ENCODE measurements at places on chromosomes 3 and 15.

DNA sequence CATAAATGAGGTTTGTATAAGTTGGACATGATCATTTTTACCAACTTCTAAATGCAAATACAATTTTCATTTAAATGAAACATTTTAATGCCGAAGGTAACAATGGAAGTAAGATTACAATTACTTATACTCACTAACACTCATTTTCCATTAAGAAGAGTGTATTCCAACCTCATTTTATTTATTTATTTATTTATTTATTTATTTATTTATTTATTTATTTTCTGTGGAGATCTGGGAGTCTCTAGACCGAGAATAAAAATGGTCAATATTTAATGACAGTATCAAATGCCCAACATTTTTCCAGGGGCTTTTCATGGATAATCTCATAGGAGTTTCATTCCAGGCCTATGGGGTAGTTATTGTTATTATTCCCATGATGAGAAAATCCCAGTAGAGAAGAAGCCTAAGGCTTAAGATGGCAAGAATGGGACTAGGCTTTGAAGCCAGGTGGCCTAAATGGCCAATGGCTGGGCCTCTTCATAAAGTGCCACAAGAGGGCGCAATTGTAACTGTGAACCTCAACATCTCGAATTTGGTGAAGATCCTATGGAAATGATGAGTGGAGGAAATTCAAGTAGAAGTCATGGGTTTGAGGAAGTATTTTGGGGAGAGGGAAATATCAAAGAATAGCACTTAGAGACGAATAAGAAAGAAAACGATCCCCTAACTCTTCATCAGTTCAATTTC lies 21.3 kb downstream of the VGLL3 start:
- DNase-seq, result no peak

DNA sequence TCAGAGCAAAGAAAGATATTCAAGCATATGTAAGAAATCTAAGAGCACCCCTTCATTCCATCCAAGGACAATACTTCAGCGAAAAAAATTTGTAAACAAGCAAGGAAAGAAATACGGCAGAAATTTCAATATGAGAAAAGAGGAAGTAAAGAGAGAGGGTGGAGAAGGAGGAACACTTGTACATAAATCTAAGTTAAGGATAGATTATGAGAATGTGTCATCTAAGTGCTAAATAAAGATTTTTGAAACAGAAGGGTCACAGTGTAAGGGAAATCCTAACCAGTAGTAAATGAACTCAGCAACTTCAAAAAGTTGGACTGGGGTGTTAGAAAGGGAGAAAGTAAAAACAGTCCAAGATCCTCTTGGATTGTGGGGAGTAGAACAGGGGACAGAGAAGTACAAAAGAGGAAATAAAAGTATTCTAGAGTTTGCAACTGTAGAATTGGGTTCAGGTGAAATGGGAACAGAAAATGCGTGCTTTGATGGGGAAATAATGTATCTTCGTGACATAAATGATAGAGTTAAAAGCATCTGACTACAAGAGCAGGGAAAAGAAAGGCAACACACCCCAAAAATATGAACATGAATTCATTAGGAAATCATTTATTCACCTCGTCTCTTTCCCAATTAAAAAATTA lies 68.5 kb upstream of the ATP13A5 start:
- DNase-seq, result no peak

- no peak for DNase-seq
Observed at GRCh38 chr3:66717806-66718205, 217.0 kb upstream of the LRIG1 start.

- DNase-seq, result no peak
Observed at GRCh38 chr3:112685956-112686799, 45.2 kb upstream of the CCDC80 start.

DNA sequence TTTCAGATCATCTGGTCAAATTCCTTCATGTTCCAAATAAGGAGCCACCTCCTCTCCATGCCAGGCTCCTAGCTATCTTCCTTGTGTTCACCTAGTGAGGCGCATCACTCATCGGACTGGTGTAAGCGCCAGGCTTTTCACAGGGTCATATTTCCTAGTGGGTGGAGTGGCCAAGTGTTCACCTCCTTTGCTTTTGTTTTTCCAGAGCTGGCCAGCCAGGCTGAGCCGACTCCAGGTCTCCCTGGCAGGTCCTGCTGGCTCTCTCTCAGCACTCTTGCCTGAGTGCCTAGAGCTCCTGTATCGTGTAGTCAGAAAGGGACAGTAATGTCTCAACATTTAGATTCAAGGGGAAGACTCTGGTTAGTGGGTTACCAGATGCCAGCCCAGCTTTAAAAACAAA lies 31.0 kb downstream of the HEG1 start:
- no peak for DNase-seq

DNA sequence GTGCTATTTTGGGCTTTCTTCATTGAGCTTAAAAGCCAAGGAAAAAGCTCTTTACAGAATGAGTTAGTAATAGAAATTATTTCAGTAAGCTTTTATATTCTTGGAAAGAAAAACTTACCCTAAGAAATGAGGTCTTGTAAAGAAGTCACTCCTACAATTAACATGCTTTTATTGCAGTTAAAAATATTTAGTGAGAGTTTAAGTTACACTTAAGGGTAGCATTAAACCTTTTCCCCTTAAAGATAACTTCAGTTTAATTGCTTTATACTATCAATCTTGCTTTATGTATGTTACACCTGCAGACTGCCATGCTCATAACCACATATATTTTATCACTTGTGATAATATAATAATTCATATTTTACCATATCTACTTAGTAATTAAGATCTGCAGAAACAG lies 426.2 kb downstream of the PLCL2 start:
- no peak for DNase-seq

DNA sequence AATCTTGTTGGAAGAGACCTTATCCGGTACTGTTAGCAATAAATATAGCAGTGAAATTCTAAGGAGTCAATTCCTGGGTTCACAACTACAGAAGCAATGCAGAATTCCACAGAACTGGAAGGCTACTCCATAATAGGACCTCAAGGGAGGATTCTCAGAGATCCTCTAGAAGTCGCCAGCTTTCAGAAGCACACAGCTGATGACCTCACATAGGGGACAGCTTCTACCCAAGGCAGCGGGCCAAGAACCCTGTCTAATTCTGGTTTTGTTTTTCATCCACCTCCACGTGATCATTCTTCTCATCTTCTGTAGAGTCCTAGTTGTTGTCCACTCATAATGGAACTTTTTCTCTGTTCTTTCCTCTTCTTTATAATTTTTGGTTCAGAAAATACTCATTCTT lies 99.4 kb downstream of the ERC2 start:
- DNase-seq, result no peak

DNA sequence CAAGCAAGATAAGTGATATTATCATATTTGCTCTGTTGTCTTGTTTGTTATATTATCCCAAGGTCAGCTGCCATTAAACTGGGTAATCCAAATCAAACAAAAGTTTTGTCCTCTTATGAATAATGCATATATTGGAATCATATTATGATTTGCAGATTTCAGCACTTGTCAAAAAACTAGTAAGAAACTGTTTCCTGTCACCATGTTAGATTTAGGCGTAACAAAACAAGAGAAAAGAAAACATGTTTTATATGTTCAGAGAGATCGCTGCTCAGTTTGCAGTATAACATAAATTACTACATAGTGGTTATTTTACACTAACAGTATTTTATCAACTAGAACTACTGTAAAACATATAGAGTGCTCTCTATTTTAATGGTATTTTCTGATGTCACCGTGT lies 123.4 kb upstream of the ICE2 start:
- DNase-seq, result no peak

GRCh38 chr3:101850246-101851051 lies 1.1 kb downstream of the NFKBIZ start:
- no peak for DNase-seq

DNA sequence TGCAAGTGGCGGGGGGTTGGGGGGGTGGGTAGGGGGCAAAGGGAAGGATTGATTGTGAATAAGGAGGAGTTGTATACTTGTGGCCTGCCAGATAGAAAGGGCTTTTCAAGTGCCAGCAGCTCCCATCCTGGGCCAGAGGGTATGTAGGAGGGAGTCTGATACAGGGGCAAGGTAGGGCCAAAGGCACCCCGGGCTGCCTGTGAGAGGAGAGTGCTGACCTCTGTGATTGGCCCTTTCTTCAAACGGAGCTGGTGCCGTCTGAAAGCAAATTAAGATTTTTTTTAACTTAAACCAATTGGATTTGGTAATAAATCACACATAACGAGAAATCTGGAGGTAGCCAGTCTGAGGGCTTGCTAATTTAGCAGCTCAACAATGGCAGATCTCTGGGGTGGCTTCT lies 229.9 kb downstream of the THSD4 start:
- DNase-seq, result no peak

GRCh38 chr3:11736136-11736833 lies 92.6 kb upstream of the VGLL4 start:
- DNase-seq, result no peak

GRCh38 chr3:30810625-30811024 lies 83.8 kb downstream of the GADL1 start:
- DNase-seq, result no peak

DNA sequence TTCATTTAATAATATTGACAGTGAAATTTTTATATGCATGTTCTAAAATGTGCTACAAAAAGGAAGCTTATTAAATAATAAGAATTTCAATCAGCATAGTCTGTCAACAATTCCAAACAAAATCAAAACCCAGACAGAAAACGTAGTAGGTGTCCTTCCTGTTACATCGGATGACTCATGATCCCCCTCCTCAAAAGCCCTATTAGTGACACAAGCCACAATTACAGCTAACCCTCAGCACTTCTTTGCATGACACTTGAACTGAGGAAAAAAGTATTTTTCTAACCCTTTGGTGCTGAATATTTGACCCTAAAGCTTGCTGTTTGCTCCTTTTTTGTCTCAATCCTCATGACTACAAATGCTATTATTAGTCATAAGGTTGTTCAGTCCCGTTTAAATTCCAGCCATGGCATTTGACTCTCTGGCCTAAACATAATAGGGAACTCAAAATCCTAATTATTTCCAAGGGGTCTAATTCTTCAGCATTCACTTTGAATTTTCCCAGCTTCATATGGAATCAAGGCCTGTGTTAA lies 78.1 kb downstream of the COL8A1 start:
- no peak for DNase-seq

DNA sequence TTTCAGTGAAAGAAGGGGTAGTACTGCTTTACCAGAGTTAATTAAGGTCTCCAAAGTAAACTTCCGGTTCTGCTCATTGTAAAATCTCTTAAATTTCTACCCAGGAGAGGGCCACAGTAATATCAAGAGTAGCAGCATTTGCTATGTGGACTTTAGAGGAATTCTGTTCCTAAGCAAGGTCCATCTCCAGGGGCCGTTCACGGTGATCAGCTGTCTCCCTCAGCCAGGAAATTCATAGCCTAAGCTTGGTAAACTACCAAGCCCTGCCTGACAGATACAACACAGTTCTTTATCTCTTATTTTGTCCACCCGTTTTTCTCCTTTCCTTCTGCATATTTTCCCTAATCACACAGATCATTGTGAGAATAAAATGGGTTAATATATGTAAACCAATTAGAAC lies 2.3 kb downstream of the DUT start:
- DNase-seq, result no peak

DNA sequence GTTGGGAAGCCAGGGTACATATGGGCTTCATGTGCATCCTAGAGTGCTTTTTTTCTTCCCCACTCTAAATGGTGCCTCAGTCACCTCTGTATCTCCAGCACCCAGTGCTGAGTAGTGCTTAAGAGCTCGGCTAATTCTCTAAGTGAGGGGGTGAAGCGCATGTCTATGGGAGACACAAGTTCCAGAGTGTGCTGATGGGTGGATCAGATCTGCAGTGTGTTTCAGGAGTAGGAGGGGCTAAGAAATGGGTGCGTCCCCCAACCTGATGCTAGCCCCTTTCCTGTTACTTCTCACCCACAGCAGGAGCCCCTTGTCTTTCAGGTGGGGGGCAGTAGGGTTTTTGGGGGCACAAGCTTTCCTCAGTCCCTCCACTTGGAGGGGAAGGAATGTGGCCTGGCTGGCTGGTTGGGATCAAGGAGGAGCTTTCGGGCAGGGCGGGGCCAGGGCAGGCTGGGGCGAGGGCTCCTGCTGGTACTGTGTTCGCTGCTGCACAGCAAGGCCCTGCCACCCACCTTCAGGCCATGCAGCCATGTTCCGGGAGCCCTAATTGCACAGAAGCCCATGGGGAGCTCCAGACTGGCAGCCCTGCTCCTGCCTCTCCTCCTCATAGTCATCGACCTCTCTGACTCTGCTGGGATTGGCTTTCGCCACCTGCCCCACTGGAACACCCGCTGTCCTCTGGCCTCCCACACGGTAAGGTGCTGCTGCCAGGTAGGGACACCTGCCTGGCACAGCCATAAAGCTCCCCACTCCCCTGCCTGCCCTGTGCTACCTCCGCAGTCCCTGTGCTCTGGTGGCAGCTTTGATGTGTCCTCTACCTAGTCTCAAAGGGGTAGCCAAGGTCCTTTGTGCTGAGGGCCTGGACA lies at the start of gene IL17RE:
Gene IL17RE (plus strand): TSS at position 477 of the 866 bp plus-strand sequence. CDS start 85 bp downstream, at position 562.
- DNase-seq, result no peak

- DNase-seq, result no peak
Observed at GRCh38 chr3:117567906-117568305, 858.3 kb downstream of the TUSC7 start.

GRCh38 chr3:132840201-132840700 lies 118.0 kb upstream of the NPHP3 start:
- DNase-seq, result no peak

DNA sequence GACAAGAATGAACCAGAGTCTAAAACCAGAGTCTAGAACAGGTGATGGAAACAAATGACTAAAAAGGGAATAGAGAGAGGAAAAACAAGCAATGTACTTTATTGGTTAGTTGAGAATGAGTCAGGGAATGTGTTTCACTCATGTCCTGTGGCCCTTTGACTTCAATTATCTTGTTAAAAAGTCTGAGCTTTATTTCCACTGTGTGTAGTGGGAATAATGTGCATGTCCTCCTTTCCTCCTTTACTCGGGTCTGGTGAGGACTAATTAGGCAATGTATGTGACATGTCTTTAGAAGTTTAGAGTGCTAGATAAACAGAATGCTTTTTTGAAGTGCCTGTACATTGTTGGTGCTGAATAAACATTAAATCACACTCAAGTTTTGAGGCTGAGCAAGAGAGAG lies 21.3 kb downstream of the LSAMP start:
- no peak for DNase-seq

DNA sequence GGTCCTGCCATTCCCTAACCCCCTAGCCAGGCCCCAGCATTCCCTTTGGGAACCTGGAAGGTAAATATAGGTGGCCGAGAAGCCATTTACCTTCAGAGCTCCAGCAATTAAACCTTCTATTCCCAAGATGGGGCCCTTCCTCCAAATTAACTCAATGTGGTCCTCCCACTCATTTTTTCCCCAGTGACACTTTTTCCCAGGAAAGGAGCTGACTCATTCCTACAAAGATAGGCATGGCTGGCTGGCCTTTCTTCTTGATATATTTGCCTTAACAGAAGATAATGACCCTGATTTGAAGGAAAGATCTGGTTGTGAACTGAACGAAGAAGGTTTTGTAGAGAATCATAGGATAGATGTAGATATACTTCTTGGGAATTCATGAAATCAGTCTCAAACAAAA lies 279.0 kb upstream of the VEPH1 start:
- no peak for DNase-seq

DNA sequence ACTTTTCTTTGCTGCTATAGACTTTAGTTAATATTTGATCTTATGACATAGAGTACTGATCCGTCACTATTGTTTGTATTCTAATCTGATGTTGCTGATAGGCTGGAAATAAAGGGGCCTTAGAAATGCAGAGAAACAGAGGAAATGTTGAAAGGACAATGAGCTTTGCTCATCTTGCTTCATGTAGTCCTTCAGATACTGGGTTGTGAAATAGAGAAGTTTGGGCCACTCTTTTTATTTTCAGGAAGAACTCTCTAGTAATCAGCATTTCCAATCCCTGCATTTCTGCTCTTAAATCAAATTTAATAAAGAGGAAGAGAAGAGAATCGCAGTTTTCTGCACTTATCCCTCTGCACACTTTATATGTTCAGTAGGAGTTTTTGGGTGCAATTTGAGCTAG lies 192.8 kb upstream of the THBS1 start:
- DNase-seq, result no peak
